ENCODE measurements at places on chromosomes 5 and 9. TPM values are rescaled to one million over a fixed set of nuclear protein-coding genes. Genes with fewer than 3 reads are reported as not detected.

GRCh38 chr9:71774920-71775319 lies 6.6 kb upstream of the CEMIP2 start:
- no peak for DNase-seq

DNA sequence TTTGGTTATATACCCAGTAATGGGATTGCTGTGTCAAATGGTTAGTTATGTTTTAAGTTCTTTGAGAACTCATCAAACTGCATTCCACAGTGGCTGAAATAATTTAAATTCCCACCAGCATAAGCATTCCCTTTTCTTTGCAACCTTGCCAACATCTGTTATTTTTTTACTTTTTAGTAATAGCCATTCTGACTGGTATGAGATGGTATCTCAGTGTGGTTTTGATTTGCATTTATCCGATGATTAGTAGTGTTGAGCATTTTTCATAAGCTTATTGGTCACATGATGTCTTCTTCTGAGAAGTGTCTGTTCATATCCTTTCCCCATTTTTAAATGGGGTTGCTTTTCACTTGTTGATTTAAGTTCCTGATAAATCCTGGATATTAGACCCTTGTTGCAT lies 435.7 kb upstream of the RIOK2 start:
- DNase-seq = no peak

DNA sequence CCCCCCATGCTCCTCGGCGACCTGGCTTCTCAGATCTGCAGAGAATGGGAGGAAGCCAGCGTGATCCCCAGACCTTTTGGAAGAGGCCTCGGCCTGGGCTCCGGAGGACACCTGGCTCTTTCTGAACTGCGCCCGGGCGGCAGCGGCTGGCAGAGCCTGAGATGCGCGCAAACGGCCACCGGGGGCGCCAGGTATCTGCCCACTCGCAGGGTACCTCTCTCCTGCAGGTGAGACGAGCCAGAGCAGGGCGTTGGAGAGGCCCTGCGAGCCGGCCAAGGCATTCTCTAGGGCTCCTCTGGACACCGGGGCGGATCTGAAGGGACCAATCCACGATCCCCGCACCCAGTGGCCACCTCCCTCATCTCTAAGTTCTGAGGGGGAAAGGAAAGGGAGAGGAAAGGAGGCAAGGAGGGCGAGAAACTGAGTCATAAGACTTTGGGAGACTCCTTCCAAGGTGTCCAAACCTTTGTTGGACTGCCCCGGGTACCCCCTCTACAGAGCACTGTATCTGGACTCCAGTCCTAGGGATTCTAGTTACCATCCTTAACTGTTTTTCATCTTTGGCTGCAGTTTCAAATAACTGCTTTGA lies 55.0 kb upstream of the SLC46A2 start:
- DNase-seq = peak; percentile 23

GRCh38 chr5:55370291-55370925 lies 62.6 kb downstream of the MTREX start:
- no peak for DNase-seq

The SLC22A4 gene
- 1.7 TPM for total RNA-seq

DNA sequence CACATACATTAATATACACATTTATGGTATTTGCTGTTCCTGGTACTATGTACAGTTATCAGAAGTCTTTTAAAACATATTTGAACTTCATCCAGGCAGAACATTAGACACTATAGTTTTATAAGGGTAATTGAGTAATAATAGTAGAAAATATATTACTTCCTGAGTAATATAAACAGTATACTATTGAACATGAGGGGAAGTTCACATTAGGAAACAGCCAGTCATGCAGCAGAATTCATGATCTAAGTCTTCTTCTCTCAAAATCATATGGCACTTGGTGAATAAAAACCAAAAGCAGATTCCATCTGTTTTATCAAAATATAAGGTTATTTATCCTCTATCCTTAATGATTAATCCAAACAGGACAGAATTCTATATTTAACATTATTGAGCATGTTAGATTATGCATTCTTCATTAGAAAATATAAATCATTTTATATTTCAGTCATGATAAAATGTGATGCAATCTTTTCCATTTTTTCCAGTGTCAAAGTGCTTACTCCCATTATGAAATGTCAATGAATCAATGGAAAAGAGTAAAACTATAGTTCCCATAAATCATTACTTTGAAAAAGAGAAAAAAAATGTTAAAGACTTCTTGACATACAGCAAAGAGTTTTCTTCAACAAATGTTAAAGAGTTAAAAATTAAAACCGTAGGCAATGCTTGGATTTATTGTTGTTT lies 584.3 kb upstream of the TUSC1 start:
- no peak for DNase-seq

DNA sequence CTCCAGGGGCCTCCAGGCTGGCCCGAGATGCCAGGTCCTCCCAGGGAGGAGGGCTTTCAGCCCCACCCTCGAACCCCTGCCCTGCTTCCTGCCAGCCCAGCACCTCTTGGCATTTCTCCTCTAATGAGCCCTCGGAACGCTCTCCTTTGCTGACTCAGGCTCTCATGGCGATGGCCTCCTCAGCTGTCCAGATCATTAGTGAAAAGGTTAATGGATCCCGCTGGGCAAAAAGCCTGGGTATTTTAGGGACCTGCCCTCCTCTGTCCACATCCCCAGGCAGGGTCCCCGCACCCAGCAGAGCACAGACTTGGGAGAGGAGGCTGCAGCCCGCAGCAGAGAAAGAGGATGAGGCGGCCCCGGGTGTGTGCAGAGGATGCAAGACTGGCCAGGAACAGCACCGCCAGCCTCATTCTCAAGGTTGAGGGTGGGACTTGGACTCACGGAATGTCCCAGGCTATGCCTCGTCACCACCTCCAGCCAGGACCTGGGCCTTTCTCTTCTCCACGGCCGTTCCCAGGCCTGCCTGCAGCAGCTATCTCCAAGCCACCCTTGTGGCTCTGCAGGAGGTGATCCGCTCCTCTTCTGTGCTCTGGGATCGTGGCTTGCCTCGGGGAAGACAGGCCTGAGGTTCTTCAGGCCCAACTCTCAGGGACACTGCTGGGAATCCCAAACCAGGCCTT lies 23.0 kb upstream of the ADAMTS2 start:
- DNase-seq = no peak

The GFI1B gene
- 0.79 TPM for total RNA-seq

The WDR38 gene
- not detected for total RNA-seq

DNA sequence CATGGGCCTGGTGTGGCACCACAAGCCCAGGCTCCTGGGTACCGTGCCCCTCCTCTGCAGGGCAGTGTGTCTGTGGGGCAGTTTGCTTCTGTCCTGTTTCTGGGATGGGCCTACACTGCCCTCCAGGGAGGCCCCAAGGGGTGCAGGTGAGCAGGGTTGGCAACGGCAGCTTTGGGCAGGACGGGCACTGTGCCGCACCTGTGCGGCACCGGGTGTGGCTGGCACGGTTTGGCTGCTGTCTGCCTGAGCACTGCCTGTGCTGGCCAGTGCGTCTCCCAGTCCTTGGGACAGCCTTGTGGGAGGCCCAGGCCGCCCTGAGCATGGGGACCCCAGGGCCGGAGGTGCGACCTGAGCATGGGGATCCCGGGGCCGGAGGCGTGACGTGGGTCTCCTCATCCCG lies 37.2 kb downstream of the RXRA start:
- DNase-seq = no peak

The GRM6 gene
- total RNA-seq = not detected

GRCh38 chr9:5336688-5337087 lies 3.0 kb downstream of the RLN1 start:
- no peak for DNase-seq

DNA sequence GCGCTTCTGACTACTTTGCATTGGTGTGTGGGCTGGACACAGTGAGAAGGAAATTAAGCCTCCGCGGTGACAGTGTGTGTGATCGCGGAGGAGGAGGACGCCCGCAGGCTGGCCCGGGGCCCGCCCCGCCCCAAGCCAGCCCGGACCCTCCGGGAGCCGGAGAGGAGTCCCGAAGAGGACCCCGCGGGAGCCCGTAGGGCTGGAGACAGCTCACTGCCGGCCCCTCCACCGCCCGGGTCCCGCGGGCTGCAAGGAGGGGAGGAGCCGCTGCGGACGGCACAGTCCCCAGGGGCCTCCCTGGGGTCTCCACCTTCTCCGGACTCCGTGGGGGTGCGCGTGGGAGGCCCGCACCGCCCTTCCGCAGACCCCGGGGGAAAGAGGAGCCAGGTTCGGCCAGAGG lies 146.4 kb upstream of the ERCC6L2 start:
- no peak for DNase-seq

DNA sequence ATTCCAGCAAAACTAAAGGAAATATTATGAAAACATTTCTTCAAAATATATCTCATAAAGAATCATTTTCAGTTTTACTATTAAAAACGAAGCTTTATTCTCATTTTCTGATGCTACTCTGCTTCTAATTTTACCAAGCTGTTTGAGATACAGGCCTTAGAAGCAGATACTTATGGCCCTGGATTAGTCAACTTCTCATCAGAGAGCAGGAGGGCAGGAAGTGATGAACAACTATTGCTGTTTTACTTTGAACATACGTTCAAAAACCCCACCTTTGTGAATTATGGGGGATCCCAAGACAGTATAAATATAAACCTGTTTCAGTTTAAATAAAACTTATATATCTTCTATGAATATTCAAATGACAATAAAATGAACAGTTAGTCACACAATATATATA lies 16.0 kb downstream of the MPDZ start:
- no peak for DNase-seq

DNA sequence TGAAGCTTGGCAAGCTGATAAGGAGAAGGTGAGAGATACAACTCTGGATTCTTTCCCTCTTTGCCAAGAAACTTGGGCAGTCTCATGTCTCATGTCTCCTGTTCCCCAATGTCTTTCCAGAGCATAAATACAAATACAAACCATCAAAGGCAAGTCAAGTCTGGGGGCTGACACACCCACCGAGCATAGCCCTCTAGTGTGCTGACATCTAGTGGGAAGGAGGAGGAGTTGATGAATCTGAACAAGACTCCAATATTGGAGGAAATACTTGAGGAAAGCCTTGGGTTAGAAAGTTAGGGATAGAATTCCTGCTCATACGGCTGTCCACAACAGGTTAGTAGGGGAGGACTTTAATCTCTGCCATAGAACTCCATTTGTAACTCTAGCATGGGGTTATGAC lies 8.6 kb downstream of the MLANA start:
- no peak for DNase-seq

The NUP214 gene
- total RNA-seq = 52.3 TPM

DNA sequence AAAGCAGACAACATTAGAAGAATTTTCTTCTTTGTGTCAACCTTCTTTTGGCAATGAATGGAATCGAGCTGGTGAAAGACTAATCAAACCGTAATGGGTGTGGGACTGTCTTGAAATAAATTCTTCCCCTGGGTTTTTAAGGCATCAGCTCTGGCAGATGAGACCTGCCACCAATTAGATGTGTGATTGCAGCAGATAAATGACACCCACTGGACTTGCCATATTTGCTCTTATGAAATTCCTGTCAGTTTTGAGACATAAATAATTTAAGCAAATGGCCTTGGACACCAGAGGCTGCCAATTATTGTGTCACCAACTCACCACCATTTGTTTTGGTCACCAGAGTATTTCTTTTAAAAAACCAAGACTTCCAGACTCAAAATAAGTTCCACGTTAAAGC lies 135.9 kb upstream of the RGMB start:
- DNase-seq = no peak

DNA sequence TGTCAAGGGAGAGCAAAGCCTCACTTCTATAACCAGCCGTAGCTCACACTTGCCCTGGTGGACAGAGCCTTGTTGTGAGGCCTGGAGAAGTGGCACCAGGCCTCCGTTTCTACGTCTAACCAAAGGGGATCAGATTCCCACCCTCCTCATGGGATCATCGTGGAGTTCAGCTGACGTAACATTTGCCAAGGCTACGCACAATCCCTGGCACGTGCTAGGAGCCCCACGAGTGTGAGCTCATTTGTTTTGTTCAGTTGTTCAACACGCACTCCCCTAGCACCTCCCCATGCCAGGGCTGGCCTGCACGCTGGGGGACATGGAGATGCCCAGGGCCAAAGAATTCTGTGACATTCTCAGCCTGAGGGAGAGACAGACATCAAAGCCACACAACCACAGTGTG lies 23.1 kb downstream of the ADGRD2 start:
- DNase-seq = no peak

DNA sequence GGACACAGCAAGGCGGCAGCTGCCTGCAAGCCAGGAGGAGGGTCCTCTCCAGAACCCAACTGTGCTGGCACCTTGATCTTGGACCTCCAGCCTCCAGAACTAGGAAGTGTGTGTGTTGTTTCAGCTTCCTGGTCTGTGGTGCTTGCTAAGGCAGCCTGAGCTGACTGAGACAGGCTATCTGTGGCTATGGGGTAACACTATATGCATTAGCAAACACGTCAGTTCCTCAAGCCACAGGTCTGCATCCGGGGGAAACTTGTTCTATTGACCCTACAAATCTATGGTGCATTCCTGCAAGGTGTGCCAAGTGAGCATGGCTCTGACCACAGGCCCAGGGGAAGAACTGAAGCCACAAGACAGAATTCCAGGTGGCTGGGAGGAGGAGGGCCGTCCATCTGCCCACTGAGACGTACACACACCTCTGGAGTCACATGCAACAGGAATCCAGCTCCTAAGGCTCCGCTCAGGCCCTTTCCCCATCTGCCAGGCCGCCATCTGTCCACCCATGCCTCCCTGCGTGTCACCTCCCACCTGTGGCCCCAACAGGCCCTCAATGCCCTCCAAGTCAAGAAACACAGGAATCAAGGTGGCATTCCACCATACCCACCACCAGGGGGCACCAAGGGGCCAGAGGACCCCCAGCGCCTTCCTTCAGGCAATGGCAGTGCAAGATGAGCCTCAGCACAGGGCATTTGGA lies 174.9 kb downstream of the ROR2 start:
- peak; percentile 64 for DNase-seq

The SPINK13 gene
- total RNA-seq = not detected

DNA sequence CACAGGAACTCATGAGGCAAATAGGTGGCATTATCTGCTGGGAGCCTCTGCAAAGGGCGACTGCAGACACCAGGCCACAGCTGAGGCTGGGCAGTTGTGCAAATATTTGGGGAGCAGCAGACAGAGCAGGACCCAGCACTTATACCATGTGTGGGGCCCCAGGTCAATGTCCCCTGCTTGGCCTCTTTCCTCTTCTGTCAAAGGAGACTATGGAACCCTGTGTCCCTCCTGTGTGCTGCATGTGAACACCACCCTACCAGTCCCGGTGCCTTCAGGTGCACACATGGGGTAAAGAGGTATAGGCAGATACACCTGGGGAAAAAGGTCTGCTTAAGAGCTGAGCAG lies 50.8 kb downstream of the ROR2 start:
- no peak for DNase-seq

DNA sequence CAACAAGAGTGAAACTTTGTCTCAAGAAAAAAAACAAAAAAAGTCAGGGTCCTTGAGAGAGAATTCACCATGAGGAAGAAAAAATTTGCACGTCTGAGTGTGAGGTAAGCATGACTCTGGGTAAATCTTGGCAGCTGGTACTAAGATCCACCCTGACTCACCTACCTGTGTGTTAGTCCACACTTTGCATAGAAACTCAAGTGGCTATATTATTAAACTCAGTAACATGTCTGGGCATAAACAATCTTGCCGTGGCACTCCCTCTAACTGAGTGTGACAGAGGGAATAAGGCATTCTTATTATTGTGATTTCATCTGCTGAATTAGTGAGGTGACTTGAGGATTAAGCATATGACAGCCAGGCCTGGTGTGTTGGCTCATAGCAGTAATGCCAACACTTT lies 259.4 kb upstream of the VLDLR start:
- DNase-seq = no peak

The TMEM215 gene
- total RNA-seq = not detected

The DIRAS2 gene
- total RNA-seq = 0.16 TPM
